ENCODE measurements at places on chromosomes 7 and 10.

DNA sequence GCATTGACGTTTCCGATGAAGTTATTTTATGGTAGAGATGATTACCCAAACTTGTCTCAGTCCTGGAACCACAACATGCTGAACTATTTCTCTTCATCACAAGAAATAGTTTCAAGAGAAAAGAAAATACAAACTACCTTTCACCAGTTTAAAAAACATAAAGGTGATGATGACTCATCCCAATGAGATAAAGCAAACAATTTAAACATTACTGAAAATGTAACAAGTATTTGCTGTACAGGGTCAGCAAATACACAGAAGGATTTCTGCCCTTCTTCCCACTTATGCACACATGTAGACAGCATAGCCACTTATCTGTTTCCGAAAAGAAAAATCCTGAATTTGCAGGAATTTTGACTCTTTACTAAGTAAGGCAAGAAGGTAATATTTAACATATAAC lies 50.8 kb downstream of the RHOBTB1 start:
- no peak for DNase-seq

DNA sequence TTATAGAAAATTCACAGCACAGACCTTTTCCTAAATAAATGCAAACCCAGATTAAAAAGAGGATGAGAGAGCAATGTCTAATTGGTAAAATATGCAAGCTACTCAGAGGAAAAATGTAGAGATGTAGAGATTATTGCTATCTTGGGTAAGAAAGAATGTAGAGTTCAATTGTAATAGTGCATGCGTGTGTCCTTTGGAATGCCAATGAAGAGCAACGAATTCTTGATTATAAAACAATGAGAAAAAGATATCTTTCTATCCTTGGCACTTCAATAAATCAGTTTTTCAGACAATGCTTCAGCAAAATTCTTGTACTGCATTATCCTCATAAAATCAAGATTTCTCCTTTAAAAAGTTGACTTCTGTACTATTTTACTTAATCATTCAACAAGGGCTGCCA lies 50.9 kb downstream of the SEMA3D start:
- DNase-seq = no peak

GRCh38 chr7:90536449-90536848 lies 59.7 kb upstream of the CDK14 start:
- no peak for DNase-seq

DNA sequence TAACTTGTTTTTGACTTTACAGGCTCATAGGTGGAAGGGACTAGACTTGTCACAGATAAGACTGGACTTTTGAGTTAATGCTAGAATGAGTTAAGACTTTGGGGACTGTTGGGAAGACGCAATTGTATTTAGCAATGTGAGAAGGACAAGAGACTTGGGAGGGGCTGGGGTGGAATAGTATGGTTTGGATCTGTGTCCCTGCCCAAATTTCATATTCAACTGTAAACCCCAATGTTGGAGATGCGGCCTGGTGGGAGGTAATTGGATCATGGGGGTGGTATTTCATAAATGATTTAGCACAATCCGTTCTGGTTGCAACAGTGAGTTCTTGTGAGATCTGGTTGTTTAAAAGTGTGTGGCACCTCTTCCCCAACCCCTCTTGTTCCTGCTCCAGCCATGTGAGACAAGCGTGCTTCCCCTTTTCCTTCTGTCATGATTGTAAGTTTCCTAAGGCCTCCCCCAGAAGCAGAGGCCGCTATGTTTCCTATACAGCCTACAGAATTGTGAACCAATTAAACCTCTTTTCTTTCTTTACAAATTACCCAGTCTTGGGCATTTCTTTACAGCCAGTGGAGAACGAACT lies 22.6 kb downstream of the RNF216 start:
- DNase-seq = no peak

DNA sequence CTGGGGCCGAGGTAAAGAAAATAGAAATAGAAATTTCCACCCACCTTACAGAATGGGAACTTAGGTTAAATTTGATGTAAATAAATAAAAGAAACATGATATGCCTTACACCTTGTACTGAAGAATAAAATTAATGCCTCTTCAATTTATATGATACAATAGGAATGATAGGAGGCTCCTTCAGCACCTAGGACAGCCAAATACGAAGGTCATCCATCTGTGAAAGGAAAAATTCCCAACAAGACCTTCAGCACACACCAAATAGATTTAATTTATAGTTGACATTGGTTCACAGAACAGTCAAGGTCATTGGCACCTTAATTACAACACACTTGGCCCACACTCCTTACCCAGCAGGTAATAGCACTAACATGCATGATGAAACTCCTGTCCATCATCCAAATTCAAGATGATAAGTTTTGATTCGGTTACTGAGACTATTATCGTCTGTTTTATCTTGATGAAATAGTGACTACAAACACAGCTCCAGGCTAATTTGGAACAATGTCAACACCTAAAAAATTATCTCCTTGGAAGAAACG lies 250.9 kb downstream of the SNX13 start:
- DNase-seq = no peak

- no peak for DNase-seq
These were observed 1101.1 kb downstream of the SORCS3 start for GRCh38 chr10:105742184-105742583.

- DNase-seq = no peak
These were observed 106.8 kb downstream of the ZMYND11 start for GRCh38 chr10:241966-242643.

GRCh38 chr7:28481091-28481926 lies 69.0 kb downstream of the CREB5 start:
- no peak for DNase-seq

GRCh38 chr7:114155116-114156110 lies 236.6 kb upstream of the PPP1R3A start:
- no peak for DNase-seq

- no peak for DNase-seq
These were observed 155.0 kb downstream of the CTTNBP2 start for GRCh38 chr7:117718116-117718835.

GRCh38 chr7:148514236-148514635 lies 76.3 kb upstream of the C7orf33 start:
- DNase-seq = no peak

DNA sequence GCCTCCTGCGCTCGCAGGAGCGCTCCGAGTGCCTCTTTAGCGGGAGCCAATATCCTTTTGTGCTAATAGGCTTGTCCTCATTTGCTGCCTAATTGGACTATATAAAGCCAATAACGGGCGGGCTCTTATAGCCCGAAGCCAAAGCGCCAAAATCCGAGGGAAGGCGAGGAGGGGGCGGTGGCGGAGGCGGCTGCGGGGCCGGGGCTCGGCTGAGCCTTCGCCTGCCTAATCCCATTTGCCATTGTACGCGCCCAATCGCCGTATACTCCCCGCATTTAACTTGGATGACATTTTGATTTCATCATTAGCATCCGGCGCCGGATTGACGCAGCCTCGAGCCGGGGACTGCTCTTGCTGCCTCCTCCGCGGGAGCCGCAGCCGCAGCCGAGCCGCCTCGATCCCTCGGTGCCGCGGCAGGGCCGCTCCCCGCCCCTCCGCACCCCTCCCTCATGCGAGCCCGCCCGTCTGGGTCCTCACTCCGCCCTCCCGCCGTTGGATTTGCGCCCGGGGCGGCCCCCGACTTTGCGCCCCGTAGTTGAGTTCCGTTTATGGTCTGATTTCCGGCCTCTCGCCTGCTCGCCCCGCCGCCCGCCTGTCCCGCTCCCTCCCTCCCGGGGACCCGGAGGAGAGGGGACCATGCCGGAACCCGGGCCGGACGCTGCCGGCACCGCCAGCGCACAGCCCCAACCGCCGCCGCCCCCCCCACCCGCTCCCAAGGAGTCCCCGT lies at the start of gene HMX3:
Gene HMX3 (plus strand): TSS at position 556 of the 727 bp plus-strand sequence. CDS start 81 bp downstream, at position 637.
- peak; percentile 49 for DNase-seq

DNA sequence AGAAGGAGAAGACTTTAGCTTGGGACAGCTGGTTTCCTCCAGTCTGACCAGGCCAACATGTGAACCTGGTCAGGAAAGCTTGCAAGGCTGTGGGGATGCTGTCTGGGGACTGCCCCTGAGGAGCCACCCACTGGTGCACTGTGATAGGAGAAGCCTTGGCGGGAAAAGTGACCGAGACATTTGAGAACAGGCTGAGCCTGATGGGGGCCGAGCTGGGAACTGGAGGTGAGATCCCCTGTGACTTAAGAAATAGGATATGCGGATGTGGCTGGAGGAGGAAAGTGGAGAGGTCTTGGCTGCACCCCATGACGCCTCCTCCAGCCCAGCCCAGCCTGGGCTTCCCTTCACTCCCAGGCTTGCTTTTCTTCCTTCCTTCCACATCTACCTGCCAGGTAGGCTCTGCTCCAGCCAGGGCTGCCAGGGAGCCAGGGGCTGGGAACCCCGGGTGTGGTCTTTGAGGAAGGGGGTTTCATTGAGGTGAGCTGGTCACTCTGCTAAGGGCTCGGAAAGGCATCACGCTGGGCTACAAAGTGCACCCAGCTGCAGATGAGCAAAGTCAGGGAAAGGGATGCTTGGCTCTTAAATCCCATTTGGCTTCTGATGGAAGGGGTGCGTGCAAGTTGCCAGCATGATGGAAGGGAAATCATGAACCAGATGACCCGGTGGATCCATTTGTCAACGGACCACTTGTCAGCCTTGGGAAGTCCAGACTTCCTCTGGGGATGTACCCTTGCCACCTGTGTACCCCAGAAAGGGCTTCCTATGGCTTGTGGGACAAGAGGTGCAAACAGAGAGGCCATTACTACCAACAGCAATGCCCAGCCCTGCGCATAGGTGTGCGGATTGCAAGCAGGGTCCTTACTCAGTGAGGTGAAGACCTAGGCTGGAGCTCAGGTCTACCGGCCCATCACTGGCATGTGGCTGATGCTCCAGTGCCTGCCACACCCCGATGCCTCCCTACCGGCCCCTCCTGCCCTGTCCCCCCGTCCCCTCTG lies 66.3 kb downstream of the C10orf143 start:
- DNase-seq = no peak

DNA sequence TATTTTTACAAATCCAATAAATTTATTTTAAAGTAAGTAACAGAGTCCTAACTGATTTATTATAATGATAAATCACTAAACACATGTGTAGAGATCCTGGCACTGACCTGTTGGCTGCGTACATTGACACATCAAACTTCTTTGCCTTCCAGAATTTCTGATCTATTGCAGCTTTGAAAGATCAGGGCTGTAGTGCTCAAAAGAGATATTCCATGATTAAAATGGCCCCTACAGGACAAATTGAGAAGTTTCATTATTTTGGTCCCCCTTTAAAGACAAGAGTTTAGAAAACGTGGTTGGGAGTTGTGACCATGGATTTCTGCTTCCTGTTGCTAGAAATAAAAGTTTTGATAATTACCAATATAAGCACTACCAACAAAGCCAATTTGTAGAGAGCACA lies 87.7 kb upstream of the PDK4 start:
- no peak for DNase-seq

DNA sequence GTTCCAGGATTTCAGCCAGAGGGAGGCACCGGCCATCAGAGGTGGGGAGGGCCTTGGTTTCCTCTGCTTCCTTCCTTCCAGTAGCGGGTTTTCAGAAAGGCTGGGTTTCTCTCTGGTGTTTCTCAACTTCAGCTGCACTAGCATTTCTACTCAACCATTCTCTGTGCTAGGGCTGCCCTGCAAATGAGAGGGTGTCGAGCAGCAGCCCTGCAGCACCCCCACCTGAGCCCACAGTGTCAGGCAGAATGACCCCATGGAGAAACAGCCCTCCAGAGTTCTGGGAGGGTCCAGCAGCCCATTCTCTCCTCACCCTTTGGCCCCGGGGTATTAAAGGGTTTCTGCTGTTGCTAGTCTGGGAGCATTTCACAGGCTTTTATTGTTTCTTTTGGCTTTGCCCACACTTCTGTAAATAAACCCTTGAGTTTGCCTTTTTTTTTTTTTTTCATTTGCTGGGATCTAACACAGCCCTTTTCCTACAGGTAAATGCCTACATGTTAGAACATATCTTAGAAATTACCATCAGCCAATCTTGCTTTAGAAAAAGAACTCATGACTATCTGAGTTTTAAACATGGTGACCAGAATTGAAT lies 151.5 kb upstream of the VIPR2 start:
- DNase-seq = no peak

- DNase-seq = peak; percentile 40
These were observed at the start of gene GIMAP2 for GRCh38 chr7:150685219-150686029. GIMAP2 (plus strand) TSS chr7:150685706; CDS start chr7:150687060, 1,354 bp downstream.

DNA sequence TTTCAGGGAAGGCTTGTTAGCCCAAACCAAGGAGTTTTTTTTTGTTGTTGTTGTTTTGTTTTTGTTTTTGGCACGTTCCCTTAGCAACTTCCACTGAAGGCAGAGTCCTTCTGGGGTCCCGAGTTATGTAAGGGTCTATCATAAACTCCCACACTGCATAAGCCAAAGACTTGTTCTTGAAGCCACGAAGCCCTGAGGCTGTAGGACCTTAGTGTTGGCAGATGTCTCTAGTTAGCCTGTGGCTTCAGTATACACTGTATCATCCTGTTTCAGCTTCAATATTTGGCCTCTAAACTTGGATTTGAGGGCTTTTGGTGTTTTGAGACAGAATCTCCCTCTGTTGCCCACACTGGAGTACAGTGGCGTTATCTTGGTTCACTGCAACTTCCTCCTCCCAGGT lies 13.6 kb downstream of the KPNA7 start:
- DNase-seq = no peak

GRCh38 chr7:129258649-129259389 lies 34.0 kb downstream of the AHCYL2 start:
- DNase-seq = no peak

- no peak for DNase-seq
These were observed 55.2 kb downstream of the DOCK4 start for GRCh38 chr7:112150823-112151641.

DNA sequence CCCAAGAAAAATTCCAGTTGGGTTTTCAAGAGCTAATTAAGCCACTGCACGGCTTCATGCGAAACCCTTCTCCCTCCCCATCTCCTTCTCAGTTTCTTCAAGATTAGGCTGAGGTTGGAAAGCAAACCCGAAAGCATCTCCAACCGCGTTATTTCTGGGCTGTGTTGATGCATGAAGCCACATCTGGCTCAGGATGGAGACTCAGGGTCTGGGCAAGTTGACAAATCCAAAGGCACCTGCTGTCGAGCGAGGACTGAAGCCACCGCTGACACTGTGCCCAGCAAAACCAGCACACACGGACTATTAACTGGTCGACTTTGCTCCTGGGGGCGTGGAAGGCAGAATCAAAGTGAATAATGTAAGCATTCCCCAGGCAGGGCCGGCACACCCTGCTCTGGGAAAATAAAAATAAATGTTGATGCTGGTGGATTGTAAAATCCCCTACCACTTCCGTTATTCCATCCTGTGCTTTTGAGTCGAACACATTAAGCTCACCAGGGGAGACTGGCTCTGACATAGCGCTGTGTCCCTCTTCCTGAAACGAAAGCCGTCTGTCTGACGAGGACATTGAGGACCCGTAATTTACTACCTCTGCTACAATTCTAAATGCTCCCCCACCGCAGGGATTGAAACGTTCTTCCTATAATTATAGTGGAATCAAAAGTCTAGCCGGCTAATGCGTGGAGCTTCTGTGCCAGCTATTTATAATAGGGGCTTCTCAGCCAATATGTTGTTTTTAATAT lies 269.8 kb downstream of the ADARB2 start:
- DNase-seq = no peak
